Mucosa of descending colon (tissue), 3 donors: ENCODE measurements at places on chromosomes 11 and 22. TPM values are rescaled to one million over a fixed set of nuclear protein-coding genes. Genes with fewer than 3 reads are reported as not detected.
A peak's percentile ranks its signal among the peaks of the same experiment; 100 is the strongest.

RCOR2 gene
- 3.7 TPM for total RNA-seq

ST14 gene
- 622 TPM for total RNA-seq

EHF gene
- total RNA-seq = 125 TPM

C22orf15 gene
- total RNA-seq = not detected

- DNase-seq = no peak
Measured at GRCh38 chr11:86483940-86484794, 109.5 kb downstream of the CCDC81 start.

- DNase-seq = no peak
Measured at GRCh38 chr11:83511646-83512045, 225.5 kb upstream of the CCDC90B start.

MMP12 gene
- 2.7 TPM for total RNA-seq

P2RY2 gene
- 14.5 TPM for total RNA-seq

GRCh38 chr11:73969991-73970800 lies 12.4 kb downstream of the UCP2 start:
- DNase-seq = no peak

DNA sequence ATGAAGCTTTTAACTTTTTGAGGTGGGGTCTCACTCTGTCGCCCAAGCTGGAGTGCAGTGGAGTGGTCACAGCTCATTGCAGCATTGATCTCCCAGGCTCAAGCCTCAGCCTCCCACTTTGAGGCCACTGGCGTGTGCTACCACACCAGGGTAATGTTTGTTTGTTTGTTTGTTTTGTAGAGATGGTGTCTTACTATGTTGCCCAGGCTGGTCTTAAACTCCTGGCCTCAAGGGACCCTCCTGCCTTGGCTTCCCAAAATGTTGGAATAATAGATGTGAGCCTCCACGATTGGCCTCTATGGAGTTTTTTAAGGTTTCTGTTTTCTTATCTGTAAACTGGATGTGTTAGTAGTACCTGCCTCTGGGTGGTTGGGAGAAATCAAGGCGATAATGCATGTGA lies 41.4 kb downstream of the MED15 start:
- DNase-seq = peak; percentile 6

DNA sequence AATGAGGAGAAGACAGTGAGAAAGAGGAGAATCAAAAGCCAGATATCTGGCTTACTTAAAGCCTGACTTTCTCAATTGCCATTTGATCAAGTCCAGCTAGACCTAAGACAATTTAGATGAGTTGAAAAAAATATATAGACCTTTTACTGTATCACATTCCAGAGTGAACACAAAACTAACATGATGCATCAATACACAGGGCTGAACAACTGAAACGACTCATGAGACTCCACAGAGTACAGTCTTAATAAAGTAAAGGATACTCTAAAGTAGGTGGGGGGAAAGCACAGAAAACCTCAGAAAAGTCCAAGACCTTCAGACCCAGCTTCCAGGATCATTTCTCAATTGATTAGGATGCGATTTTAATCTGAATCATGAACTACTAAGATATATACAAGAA lies 95.3 kb upstream of the OR9G4 start:
- no peak for DNase-seq

- no peak for DNase-seq
Measured at GRCh38 chr22:48427731-48428211, 1399.9 kb downstream of the BRD1 start.

DNA sequence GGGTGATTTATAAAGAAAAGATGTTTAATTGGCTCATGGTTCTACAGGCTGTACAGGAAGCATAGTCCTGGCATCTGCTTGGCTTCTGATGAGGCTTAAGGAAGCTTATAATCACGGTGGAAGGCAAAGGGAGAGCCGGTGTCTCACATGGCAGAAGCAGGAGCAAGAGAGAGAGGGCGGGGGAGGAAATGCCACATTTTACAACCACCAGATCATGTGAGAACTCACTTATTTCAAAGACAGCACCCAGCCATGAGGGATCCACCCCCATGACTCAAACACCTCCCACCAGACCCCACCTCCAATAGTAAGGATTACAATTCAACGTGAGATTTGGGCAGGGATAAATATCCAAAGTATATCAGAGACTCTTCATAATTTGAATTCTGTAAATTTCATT lies 200.7 kb downstream of the MSANTD4 start:
- no peak for DNase-seq

DNA sequence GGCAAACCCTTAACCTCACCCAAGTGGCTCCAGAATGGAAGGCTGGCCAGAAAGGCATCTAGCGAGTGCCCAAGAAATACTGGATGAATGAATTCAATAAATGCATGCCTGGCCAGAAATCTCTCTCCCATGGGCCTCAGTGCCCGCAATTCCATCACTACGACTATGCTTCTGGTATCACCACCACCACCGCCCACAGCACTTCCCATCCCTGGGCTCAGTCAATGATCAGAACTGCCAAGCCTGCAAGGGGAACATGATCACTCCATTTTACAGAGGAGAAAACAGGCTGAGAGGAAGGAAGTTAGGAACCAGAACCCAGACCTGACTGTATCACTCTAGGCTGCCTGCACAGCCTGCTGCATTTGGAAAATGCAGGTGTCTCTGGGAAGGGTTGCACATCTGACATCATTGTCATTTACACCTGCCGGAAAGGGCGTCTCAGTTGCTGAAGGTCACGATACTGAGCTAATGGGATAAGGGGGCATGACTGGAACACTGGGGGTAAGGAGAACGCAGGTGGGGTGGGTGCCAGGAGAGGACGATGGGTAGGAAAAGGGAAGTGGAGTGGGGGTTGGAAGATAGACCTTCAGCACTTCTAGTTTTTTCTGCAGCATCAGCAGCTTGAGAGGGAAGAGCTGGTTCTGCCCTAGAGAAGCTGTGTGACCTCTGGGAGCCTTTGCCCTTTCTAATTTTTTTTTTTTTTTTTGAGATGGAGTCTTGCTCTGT lies 3.2 kb downstream of the GPR152 start:
- DNase-seq = no peak

DNA sequence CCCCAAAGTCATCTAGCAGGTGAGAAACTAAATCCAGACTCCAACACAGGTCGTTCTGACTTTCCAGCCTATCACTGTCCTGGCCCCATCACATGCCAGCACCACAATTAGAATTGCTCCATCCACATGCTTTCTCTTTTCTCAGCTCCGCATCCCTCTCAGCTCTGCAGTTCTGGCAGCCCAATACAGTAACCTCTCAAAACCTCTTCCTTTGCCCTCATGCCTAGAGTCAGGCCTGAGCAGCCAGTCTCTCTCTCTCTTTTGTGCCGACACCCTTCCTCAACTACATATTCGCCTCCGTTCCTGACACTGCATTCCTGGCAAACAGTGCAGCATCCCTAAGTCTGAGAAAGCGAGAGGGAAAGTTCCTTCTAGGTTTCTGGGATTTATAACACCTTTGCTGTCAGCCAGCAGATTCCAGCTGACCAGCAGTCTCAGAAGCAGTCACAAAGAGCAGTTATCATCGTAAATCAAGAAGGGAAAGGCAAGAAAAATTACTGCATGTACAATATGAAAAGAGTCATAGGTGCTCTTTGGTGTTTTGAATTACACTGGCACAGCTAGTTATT lies 258.0 kb downstream of the FAT3 start:
- no peak for DNase-seq

DNA sequence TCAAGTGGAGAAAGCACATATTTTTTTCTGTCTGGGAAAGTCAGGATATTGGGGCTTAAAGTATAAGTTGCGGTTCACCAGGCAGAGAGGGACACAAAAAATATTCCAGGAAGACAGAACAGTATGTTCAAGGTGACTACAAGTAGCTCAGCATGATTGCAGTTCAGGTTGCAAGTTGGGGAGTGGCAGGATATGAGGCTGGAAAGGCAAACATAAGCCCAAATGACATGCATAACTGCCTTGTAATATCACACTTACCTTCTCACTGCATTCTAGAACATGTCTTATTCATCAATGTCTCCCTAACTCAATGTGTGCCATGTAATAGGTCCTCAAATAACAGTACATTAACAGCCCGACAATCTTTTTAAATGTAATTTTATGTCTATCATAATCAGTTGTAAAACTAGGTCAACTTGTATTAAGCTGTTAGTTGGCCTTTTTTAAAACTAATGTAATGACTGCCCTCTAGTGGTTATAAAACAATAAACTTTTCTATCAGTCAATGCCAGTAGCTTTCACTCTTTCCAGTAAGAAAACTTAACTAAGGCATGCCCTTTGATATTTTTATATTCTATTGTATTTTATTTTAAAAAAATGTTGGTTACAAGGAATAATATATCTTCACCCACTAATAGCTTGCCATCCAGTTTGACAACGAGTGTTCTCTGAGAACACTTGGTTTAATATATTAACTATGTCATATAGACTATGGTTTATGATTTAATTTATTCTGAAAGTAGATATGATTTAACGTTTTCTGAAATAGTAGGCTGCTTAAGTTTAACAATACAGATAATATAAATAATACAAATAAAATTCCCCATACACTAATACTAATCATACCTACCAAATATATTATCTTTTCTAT lies 39.4 kb upstream of the CFAP300 start:
- DNase-seq = no peak

GRCh38 chr22:47794851-47795250 lies 1032.4 kb downstream of the TBC1D22A start:
- no peak for DNase-seq

TRIM6 gene
- total RNA-seq = 0.92 TPM

INS gene
- not detected for total RNA-seq

TYMP gene
- total RNA-seq = 27.7 TPM

- peak; percentile 52 for DNase-seq
Measured at GRCh38 chr11:93444617-93445073, 98.5 kb downstream of the SMCO4 start.

DNA sequence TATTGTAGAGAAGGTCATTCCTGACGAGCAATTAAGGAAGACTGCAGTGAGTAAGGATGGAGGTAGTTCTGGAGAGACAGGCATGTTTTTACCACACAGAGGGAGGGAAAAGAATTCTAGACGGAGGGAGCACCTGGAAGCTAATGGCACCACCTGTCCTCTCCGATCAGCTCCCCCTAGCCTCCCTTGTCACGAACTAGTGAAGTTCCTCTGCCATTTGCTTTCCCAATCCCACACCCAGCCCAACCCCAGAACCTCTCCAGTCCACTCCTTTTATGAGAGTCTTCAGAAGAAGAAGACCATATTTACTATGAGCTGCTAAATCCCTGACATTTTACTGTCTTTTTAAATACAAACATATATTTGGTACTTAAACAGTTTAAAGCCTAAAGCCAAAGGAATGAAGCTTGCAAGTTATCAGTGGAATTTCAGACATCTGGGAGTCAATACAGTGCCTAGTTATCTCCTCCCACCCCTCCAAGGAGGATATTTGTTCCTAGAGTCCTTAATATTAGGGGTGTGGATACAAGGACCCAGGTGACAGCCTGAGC lies 46.1 kb upstream of the HSPA8 start:
- no peak for DNase-seq

- DNase-seq = peak; percentile 92
Measured at GRCh38 chr11:65539744-65540289, 14.9 kb downstream of the SCYL1 start.

NPTXR gene
- total RNA-seq = 1.2 TPM

DNA sequence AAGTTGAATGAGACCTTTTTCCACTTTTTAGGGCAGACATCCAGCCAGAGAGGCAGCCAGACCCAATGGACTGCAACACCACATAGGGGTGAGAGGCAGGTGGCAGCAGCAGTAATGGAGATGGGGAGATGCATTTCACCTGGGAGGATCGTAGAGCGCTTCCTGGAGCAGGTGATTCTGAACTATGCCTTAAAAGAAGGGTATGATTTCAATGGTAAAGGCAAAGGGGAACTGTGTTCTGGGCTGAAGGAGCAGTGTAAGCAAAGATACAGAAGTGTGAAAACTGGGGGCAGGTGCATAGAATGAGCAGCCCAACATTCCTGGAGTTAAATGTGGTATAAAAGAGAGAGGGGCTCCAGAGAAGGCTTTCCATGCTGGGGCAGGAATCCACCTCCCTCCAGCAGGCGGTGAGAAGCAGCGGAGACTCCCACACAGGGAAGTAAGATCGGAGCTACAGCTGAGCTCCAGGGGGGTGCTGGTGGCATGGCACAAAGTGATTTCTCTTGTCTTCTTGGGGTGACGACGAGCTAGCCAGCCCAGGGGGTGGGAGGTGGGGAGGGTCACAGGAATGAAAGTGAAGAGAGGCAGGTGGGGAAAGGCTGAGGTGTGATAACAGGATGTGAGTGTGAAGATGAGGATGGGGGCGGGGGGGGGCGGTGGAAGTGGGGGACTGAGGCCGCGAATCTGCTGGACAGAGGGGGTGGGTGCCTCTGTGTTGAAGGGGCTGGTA lies 4.3 kb upstream of the SERHL2 start:
- DNase-seq = no peak
